ENCODE measurements at places on chromosomes 4 and X.

DNA sequence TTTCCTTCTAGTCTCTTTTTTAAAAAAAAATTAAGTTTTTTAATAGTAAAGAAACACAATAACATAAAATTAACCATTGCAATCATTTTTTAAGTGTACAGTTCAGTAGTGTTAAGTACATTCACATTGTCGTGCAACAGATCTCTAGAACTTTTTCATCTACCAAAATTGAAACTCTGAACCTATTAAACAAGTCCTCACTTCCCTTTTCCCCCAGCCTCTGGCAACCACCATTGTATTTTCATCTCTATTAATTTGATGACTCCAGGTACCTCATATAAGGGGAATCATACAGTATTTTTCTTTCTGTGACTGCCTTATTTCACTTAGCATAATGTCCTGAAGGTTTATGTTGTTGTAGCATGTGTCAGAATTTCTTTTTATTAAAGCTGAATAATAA is 31.8 kb downstream of the MSL3 start:
- DNase-seq: no peak

DNA sequence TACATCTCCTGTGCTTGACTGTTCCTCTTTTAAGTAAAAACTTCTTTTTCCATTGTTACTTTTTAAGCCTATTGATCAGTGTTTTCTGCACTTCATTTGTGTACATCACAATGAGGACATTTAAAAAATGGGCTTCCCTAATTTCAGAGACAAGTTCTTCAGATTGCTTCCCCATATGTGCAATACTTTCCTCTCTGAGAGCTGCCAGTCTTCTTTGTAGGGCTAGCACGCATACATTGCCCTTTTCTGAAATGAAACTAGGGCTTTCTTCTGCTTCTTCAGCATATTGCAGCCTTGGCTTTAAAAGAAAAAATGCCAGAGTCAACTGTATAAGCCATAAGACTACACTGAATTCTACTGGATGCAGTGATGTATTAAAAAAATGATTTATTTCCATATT is 37.8 kb downstream of the FAT4 start:
- DNase-seq: no peak

GRCh38 chr4:74770226-74770910 is 24.0 kb downstream of the BTC start:
- no peak for DNase-seq

GRCh38 chrX:136496186-136496763 is 1.1 kb upstream of the HTATSF1 start:
- DNase-seq: peak; percentile 0

- no peak for DNase-seq
Observed at GRCh38 chr4:72357908-72358307, 211.1 kb downstream of the ADAMTS3 start.

- no peak for DNase-seq
Observed at GRCh38 chr4:99968330-99968729, 18.3 kb upstream of the H2AZ1 start.

- no peak for DNase-seq
Observed at GRCh38 chrX:10165580-10166247, 8.9 kb downstream of the CLCN4 start.

GRCh38 chrX:71177327-71177726 is 32.7 kb downstream of the NLGN3 start:
- DNase-seq: no peak

DNA sequence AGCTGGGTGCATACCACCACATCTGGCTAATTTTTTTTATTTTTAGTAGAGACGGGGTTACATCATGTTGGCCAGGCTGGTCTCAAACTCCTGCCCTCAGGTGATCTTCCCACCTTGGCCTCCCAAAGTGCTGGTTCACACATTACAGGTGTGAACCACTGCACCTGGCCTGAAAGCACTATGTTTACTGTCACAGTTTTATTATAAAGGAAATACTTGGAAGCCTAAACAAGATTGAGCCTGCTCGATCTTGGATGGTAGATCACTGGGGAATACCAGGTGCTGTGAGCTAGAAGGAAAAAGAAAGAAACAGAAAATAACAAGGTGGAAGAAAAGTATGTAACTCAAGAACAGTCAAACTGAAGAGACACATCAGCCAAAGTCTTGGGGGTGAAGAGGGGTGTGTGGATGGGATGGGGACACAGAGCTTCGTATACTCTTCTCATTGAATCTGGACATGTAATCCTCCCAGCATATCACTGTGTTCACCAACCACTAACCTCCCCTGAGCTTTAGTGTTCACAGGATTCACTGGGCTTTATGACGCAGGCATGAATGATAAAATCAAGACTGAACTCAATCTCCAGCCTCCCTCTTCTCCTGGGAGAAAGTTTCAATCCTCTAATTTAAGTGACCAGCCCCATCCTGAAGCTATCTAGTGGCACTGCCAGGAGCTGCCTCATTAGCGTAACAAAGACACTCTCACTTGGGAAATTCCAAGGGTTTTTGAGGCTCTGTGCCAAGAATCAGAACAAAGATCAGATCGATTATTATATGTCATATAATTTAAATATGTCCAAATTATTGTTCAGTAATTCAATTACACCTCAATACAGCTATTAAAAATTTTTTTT is 40.9 kb downstream of the PDS5A start:
- no peak for DNase-seq

- DNase-seq: no peak
Observed at GRCh38 chr4:7952615-7953014, 13.0 kb upstream of the AFAP1 start.

GRCh38 chr4:42252315-42252714 is 99.9 kb upstream of the BEND4 start:
- DNase-seq: no peak

DNA sequence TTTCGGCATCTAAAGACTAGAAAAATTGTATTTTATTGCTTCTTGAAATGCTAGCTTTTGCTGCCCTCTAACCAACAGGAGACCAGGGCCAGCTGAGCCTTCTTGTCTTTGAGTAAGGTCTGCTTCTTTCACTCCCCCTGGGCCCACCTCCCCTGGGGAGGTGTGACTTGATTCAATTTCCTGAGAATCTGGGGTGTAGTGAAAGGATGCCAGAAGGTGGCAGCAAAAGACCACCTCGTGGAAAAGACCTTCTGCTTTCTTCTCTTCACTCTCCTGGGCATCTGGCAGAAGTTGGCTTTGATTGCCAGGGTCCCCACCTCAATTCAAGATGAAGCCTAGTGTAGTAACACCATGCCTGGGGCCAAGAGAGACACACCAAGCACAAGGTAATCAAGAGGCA is 96.5 kb upstream of the MAOA start:
- peak; percentile 15 for DNase-seq

GRCh38 chr4:5996641-5997040 is 21.6 kb downstream of the C4orf50 start:
- no peak for DNase-seq

DNA sequence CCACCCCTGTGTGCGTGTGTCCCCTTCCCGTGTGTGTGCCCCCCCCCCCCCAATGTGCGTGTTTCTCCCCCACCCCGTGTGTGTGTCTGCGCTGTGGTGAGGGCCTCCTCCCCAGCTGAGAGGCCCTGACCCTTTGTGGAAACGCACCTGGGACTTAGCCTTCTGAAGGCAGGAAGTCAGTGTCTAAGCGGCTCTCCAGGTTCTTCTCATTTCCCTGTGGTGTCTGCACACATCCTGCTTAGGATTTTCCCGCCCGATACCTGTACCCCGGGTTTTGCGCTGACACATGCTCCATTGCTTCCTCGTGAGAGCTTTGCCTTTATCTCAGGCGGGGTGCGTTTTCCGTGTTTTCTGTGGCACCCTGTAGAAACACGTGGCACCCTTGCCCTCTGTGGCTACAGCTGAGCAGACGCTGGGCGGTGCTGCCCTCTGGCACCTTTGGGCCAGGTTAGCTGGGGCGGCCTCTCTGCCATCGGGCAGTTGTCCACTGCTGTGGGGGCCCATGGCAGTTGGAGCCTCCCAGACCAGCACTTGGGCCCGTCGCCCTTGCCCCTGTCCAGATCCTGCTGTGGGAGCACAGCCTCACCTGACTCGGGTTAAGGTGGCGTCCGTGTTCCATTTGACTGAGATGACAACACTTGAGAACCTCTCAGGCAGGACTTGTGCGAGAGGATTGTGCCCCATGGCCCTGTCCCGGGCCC is 26.3 kb downstream of the MAEA start:
- DNase-seq: no peak

DNA sequence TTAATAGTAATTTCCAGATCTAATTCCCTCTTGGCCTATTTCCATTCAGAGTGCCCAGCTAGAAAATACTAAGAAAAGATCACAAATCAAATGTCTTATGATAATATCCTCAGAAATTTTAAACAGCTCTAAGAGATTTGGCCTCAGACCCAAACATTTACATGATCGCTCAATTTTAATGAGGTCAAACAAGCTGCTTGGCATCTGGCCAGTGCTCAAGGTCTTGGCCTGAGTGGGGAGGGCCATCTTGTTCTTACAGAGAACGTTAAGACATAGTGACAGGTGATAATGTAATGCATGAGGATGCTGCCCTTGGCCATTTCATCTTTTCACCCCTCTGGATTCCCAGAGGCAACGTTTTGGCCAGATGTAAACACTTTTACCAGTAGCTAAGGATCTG is 159.2 kb upstream of the SLC7A11 start:
- DNase-seq: peak; percentile 30

DNA sequence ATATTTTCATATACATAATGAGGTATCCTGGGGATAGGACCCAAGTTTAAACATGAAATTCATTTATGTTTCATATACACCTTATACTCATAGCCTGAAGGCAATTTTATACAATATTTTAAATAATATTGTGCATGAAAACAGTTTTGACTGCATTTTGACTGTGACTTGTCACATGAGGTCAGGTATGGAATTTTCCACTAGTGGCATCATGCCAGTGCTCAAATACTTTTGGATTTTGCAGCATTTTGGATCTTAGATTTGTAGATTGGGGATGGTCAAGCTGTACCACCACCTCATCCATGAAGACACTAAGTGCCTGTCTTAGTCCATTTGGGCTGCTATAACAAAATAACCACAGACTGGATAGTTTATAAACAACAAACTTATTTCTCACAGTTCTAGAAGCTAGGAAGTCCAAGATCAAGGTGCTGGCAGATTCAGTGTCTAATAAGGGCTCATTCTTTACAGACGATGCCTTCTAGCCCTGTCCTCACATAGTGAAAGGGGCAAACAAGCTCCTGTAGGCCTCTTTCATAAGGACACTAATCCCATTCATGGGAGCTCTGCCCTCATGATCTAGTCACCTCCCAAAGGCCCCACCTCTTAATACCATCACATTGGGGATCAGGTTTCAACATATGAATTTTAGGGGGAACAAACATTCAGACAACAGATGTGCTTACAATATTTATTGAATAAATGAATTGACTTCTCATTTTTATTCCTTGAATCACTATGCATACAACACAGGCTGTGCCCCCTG is 9.4 kb downstream of the NUDT6 start:
- DNase-seq: no peak

GRCh38 chrX:33908074-33908473 is 224.0 kb downstream of the FAM47A start:
- DNase-seq: no peak

DNA sequence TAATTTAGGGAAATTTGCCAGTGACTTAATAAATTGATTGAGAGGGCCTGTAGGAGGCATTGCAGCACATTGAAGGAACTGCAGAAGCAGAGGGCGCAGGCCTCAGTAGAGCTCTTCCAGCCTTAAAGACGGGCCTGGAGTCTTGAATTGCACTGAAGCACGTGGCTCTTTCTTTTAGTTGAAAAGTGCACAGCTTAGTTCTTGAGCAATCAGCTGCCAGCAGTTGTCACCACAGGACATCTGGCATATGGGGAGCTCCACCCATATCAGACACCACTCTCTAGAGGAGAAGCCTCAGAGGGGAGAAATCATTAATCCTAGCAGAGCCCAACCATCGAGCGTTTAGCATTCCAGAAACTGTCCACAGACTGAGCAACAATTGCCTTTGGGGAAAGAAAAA is 16.0 kb upstream of the FGF16 start:
- no peak for DNase-seq

DNA sequence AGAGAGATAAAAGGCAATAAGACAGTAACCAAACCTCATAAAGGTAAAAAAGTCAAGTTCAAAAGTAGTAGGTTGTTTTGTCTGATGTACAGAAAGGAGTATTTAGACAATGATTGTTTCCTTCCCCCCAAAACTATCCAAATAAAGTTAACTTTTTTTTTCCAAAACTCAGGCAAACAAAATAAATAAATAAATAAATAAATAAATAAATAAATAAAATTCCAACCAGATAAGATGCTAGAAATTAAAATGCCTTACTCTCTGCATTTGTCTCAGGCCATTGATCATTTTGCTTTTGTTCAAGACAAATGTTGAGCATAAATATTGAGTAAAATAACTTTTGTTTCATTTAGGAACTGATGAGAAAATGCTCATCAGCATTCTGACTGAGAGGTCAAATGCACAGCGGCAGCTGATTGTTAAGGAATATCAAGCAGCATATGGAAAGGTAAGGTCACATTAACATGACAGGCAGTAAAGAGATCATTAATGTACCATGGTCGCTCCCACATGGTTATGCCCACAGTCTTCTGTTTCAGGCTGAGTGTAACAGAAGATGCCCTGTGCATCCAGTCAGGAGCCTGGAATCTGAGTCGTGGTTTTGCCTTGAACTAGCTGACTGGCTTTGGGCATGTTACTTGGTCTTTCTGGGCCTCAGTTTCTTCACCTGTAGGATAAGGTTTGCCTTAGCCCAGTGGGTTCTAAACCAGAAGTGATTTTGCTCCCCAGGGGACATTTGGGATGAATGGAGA is 27.3 kb downstream of the ANXA3 start:
- no peak for DNase-seq

DNA sequence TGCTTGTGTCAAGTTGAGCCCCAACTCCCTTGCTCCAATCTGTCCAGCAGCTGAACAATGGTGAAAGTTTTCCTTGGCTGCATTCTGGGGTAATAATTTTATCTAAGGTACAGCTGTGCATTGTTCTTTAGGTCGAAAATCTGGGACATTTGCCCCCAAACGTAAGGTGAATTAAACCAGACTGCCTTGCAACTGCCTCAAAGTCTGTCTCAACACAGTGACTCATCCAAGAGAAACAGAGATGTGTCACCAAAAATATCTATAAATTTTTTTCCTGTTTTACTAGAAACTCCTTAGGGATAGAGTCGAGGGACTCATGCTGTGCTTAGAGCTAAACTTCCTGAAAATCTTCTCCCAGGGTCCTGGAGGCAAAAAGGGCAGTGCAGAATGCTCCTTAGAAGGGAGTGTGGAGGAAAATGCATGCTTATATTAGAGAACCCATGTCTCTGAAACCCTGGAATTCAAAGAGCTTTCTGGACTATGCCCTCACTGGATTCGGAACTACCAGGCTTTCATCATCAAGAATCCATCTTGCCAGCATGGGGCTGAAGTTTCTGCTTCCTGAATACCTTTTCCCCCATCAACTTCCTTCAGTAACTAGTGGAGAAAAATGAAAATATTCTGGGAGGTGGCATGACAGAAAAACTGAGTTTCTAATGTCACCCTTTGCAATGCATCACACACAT is 115.7 kb downstream of the PALLD start:
- no peak for DNase-seq
